ENCODE measurements at places on chromosomes 16 and 17.

DNA sequence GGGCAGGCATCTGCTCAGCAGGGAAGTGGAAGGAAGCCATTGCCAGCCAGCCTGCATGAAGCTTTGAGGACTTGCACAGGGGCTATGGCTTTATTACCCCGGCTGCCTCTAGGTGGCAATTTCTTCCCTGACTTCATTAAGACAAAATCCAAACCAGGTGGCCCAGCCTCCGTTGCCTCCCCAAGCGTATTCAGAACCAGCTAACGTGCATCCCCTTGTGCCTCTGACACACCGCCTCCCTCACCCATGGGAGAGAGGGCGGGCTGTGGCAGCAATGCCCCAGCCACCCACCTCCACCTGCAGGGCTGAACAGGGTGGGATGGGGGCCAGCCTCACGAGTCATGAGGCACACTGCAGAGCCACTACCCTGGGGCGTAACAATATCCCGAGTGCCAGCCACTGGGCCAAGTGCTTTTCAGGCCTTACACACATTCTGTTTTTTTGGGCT, 6.8 kb downstream of the KIFC3 start:
- DNase-seq, result no peak

DNA sequence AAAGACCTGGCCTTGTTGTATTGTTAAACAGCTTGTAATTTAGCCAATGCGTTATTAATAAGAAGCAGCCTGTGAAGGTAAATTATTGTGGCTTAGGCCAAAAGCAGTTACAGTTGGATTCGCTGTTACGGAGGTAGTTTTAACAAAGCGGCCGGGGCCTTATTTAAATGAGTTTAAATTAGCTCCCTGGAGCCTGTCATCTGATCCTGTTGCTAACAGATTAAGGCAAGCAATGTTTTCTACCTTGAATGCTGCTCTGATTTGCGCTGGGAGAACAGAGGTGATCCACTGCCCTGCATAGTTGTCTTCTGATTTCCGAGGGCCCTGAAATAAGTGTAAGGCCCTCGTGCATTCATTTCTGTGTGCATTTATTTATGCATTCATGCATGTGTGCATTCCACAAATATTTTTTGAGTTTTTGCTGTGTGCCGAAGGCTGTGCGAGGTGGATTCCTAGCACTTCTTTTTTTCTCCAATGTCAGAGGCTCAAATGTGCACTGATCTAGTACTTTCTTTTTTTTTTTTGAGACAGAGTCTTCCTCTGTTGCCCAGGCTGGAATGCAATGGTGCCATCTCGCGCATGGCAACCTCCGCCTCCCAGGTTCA, 10.9 kb downstream of the SEC14L5 start:
- DNase-seq, result no peak

DNA sequence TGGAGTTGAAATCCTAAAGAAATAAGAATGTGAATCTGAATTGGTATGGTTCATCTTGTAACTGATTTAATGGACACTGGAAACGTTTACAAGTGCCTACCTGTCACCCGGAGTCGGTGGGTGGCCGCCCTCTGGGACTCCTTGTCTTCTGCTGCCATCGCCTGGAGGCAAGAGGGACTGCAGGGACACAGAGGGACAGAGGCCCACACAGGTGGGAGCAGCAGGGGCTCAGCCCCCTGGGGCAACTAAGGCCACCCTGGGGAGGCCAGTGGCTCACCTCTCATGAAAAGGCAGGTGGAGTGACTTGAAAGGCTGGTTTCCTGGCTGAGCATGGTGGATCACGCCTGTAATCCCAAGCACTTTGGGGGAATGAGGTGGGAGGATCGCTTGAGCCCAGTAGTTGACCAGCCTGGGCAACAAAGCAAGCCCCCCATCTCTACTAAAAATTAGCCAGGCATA, 23.2 kb downstream of the TMEM92 start:
- DNase-seq, result peak; percentile 81

- DNase-seq, result no peak
Observed at GRCh38 chr16:84557059-84557458, 52.6 kb upstream of the MEAK7 start.

DNA sequence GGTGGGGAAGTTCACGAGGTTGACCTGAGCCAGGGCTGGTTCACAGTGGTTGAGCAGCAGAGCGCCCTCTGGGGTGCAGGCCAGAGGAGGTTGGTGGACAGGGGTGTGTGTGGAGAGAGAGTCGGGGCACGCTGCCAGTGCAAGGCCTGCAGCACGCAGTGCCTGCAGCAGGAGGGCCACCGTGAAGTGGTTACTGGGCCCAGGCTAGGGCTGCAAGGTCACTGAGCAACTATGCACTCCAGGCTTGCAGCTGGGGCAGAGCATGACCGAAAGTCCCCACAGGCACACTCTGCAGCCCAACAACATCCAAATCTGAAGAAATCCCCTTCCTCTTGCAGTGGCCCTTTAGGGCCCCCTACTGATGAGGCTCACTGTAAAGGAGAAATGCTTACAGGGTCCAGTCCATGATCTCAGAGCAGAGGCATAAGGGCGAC, 89.1 kb upstream of the NOL11 start:
- DNase-seq, result no peak

- DNase-seq, result no peak
Observed at GRCh38 chr16:54341892-54342776, 55.5 kb upstream of the IRX3 start.

GRCh38 chr17:27403480-27404005, 52.7 kb upstream of the KSR1 start:
- no peak for DNase-seq

- no peak for DNase-seq
Observed at GRCh38 chr16:57283214-57283958, 1.1 kb downstream of the PLLP start.

DNA sequence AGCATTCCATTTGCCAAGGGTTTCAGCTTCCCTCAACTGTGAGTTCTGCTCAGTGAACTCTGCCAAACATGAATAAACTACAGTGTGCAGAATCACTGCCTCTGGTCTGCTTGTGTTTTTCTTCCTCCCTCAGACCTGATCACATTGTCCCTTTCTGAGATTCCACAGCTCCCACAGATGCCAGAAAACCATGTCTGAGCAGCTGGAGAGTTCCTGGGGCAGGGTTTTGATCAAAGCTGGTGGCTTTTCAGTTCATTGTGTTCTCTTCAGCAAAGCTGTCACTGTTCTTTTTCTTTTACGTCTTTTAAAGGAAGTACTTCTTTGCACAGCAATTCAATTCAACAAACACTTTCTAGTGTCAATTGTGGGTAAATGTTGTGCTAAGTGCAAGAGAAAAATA, 555.8 kb downstream of the RBFOX1 start:
- DNase-seq, result no peak
